ENCODE measurements at places on chromosomes 12 and 14.

GRCh38 chr12:79690142-79690637 is 574 bp downstream of the PAWR start:
- DNase-seq, result no peak

DNA sequence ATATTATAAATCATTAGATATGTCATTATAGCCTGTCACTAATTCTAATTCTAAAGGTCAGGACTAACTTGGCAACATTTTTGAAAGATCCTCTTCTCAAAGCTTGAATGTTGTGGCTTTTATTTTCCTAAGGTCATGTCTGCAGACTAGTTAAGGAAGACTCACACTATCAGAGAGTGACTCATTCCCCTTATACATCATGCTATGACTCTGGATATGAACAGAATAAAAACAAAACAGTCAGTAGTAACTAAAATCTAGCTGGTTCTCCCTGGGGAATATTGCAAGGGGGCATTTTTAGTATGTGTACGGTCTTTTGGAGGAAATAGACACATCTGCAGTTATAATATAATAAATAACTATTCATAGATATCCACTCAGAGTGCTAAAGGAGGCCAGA is 170.6 kb downstream of the SLC2A13 start:
- DNase-seq, result no peak

DNA sequence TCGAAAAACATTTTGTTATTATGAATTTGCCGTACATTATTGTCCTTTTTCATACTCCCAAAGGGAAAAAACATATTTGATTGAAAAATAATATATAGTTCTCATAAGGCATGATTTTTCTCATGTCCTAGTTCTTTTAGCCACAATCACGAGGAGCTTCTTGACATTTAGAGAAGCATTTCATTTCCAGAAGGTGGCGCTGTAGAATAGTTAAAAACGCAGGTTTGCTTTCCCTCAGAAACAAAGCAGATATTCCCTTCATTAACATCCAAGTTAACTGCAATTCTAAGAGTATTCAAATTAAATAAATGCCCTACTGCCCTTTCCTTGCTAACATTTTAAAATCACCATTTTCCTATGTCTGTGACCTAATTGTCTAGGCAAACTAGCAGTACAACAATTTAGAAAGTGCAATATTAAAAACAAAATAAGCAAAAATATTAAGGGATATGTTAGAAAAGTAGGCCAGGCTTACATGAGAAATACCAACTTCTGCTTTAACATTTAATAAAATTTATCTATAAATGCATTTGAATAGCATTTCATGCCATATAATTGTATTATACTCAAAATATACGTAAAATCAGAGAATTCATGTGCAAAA is 10.9 kb upstream of the PIK3C2G start:
- DNase-seq, result peak; percentile 20

- no peak for DNase-seq
Measured at GRCh38 chr14:35934499-35934898, 108.4 kb downstream of the BRMS1L start.

GRCh38 chr14:88380405-88380804 is 5.1 kb upstream of the SPATA7 start:
- peak; percentile 6 for DNase-seq

DNA sequence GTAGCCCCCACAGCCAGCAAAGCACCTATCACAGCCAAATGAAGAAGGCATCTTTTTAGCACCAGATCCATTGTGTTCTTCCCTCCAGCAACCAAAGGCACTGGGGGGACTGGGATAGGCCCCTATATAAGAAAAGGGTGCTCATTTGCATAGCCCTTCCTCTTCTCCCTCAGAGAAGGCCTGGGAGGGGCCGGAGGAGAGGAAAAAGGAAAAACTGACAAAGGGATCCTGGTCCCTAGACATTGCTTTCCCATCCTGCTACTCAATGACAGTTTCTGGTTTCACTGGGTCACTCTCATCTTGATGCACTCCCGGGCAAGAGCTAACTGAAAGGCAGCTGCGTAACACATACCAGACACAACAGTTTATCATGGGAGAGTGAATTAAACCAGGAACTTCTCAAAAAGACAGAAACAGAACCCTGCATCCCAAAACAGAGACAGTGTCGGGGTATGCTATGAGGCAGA is at the start of gene PMEL:
Gene PMEL (minus strand): TSS at position 102 of the 467 bp plus-strand sequence. CDS start 31 bp downstream, at position 71.
- DNase-seq, result no peak

DNA sequence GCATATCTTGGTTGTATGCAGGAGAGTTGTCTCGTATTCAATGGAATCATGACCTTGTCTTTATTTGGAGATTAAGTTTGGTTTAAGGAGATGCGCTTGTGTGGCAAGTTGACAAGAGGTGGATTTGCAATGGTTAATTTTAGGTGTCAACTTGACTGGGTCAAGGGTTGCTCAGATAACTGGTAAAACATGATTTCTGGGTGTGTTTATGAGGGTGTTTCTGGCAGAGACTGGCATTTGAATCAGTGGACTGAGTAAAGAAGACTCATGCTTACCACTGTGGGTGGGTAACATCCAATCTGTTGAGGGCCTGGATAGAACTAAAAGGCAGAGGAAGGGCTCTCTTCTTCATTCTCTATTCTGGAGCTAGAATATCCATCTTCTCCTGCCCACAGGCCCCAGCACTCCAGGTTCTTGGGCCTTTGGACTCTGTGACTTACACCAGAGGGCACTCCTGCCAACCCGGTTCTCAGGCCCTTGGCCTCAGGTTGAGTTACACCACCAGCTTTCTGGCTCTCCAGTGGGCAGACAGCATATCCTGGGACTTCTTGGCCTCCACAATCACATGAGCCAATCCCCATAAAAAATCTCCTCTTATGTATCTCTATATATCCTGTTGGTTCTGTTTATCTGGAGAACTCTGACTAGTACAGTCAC is 141.5 kb upstream of the ARID2 start:
- DNase-seq, result no peak

- DNase-seq, result no peak
Measured at GRCh38 chr12:101230547-101230946, 20.5 kb upstream of the SLC5A8 start.

- DNase-seq, result no peak
Measured at GRCh38 chr14:26987744-26988363, 390.0 kb upstream of the NOVA1 start.

DNA sequence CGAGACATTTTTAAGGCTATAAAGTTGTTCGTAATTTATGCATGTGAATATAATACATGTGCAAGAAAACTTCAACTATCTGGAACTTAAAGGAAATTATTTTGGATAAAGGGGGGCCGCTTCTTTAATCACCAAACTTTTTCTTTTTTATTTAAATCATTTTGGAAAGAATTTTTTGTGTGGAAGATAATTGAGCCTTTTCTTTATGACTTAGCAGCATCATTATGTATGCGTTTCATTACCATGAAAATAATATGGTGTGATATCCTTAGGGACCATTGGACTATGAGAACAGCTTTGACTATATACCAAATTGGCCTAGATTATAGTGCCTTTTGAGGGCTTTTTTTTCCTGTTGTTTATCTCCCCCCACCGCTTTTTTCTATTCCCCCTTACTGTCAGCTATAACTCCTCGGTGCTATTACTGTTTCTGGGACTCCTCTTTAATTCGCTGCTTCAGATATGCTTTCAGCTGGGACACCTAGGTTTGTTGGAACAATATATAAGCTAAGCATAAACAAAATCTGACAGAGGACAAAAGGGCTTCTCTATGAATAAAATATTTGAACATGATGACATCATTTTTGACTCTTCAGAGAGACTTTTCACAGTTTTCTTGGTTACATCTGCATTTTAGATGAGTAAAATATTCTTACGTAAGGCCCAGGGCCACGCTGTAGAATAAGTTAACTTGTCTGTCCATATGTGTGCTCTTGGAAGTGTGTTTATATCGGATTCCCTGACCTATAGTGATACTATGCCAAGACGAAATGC is 392.7 kb downstream of the NPAS3 start:
- no peak for DNase-seq

GRCh38 chr14:93748208-93749075 is 39.8 kb downstream of the PRIMA1 start:
- no peak for DNase-seq

DNA sequence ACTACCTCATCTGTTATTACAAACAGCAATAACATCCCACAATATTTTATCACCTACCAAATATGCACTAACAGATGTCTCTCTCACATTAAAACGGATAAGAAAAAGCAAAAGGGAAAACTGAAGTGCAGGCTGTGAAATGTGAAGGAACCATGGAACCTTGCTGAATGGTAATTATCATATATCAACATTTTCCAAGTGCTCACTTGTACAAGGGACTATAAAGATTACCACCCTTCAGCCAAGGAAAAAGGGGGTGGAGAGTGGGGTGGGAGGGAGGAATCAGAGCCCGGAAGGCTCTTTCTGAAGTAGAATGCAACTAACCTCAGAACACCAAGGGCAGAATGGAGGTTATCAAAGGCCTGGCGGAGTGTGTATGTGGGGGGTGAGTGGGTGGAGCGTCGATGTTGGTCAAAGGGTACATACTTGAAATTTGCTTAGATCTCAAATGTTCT is 1.2 kb downstream of the SNX6 start:
- DNase-seq, result no peak

DNA sequence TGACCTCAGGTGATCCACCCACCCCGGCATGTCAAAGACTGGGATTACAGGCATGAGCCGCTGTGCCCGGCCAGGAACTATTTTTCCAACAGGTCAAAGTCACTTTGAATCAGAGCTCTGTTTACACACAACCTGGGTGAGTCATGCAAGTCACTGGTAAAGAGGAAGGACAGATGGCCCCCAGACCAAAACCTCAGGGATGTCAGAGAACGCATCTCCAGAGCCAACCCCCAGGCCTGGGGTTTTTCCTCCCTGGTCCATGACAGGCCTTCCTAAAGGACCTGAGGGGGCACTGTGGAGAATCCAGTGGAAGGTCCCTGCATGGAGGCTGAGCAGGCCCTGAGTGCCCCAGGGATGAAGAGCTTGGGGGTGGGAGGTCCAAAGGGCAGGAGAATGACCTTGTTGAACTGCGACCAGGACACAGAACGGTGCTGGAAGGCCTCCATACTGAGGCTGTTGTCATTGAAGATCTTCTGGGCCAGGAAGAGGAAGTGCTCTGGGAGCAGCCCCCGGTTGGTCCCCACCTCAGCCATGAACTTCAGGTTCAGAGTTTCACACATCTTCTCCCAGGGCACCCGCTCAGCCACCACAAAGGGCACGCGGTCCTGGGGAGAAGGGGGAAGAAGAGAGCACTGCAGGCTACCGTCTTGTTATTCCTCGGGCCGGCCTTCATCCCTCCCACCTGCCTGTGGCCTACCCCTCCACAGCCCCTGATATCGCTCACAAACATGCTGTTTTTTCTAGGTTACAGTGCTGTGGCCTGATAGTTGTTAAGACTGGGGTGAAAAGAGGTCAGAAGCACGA is 9.1 kb downstream of the STAT6 start:
- no peak for DNase-seq

GRCh38 chr12:99979471-99979870 is 5.3 kb downstream of the ANKS1B start:
- no peak for DNase-seq

DNA sequence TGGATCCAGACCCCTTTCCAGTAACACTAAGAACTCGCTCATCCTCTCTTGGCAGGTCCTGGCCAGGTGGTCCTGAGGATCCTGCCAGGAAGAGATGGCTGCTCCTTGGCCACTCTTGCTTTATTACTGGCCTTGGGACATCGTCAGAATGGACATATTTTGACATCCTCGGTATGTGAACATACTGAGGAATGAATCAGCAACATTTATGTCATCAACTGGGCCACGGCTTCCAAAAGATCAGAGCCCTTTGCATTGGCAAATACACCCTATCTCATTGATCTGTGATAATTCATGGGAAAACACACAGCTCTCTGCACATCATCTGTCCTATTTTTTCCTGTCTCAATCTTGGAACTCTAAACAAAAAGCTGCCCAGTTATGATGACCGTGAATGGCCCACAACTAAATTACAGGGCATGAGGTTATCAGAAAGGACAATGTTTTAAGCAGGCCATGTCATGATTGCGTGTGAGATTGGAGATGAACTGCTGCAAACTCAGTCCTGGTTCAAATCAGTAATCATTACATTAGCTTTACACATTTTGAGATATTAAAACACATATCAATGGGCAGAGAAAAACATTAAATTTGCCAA is 1325.8 kb downstream of the AACS start:
- no peak for DNase-seq

- no peak for DNase-seq
Measured at GRCh38 chr12:112347581-112347982, 34.6 kb downstream of the HECTD4 start.

DNA sequence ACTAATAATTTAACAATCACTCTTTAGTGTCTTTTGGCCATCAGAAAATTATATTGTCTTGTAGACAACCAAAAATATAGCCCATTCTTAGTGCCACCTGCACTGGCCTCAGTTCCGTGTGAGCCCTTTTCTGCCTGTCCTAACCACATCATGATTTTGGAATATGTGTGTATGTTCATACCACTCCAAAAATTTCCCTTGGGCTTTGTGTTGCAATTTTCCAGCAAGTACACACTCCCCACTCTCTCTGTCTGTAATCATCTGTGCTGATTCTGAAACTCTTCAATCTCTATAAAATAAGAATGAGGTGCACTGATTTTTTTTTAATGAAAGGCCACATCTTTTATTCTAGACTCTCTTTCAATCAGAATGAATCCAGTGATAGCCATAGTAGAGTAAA is 196.0 kb downstream of the PIK3C2G start:
- no peak for DNase-seq

GRCh38 chr14:68190032-68190431 is 370.5 kb downstream of the RAD51B start:
- no peak for DNase-seq

GRCh38 chr14:103925316-103925715 is 2.9 kb upstream of the TDRD9 start:
- DNase-seq, result no peak

- no peak for DNase-seq
Measured at GRCh38 chr12:42201063-42201462, 37.0 kb downstream of the YAF2 start.

DNA sequence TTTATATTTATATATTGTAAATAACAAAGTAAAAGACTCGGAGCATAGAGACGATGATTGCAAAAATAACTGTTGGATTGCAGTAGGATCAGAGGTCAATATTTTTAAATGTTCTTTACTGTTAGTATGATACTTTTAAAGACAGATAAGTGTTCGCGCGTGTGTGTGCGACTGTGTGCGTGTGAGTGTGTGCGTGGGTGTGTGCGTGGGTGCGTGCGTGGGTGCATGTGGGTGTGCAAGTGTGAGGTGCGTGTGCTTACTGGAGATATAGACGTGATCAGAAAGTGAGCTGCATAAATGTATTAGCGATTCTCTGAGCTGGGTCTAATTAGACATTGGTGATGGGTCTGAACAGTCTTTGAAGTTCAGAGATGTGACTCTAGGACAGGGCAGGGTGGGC is 142.9 kb downstream of the RIMBP2 start:
- no peak for DNase-seq
